ENCODE measurements at places on chromosomes 3 and 15.
A peak's percentile ranks its signal among the peaks of the same experiment; 100 is the strongest.

GRCh38 chr3:185746470-185746869 is 78.4 kb downstream of the IGF2BP2 start:
- DNase-seq, result no peak

- DNase-seq, result no peak
Observed at GRCh38 chr3:196055240-196055639, 26.6 kb downstream of the TFRC start.

DNA sequence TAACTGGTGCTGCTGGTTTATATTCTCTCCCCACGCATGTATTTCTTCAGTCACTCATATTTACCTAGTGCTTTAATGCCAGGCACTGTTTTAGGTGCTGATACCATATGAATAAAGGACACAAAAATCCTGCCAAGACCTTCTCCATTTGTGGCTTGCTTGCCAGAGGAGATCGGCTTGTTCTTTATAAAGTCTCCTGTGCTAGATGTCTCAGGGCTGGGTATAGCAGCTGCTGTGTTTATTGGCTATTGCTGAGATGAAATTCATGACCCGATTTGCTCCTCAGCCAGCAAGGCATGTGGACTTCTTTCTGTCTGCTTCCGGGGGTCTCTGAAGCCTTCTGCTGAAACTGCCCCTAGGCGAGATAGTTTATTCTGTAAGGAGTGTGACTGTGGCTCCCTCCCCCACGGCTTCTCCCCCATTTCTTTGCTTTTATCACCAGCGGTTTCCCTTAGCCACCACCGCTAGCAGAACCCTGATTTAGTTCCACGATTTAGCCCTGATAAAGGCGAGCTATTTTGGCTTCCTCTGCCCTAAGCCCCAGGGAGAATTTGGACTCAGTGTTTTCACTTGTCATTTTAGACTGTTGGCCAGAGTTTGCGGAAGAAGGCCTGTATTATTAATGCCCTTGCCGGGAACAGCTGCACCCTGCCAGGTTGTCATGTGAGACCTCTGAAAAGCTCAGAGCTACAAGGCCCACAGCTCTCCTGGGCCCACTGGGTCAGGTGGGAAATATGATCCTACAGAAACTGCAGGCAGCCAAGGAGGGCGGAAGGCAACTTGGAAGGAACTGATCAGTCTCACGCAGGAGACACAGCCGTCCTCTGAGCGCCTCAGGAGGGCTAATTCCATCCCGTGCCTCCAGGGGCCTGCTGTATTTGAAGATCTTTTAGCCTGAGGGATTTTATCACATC is 46.8 kb downstream of the ST6GAL1 start:
- peak; percentile 42 for DNase-seq

DNA sequence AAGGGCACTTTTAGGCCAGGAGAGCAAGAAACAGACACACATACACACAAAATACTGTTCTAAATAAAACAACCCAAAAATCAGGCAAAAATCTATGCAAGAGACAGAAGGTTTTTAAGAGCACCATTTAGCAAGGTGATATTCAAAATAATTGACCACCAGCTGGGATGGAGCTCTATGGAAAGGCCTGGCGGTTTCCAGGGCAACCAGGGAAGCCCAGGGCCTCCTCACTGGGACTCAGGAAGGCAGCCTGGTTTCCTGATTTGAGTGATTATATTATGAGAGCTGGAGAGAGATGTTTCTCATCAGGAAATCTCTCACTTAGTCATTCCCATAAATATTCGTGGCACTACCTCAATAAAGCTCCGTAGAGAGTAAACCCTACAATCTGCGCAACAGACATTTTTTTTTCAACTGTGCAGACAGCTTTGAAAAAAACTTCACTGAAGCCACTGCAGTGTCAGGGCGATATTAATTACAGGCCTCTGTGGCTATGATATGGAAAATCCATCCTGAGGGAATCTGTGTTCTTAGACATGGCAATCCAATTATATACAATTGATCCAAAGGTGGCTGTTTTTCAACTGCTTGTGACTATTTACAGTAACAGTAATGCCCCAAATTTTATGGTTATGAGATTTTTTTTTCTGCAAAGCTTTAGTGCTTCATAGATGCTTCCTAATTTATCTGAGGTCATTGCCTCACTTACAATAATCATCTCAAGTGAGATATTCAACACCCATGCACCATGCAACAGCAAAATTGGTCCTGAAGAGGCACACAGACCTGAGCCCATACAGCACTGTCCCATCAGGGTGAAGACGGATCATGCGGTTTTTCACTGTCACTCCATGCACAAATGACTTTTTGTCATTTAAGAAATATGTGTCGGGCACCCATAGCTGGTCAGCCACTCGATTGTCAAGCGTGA is 152.1 kb downstream of the GABRB3 start:
- no peak for DNase-seq

- no peak for DNase-seq
Observed at GRCh38 chr3:134441321-134441720, 44.5 kb downstream of the ANAPC13 start.

DNA sequence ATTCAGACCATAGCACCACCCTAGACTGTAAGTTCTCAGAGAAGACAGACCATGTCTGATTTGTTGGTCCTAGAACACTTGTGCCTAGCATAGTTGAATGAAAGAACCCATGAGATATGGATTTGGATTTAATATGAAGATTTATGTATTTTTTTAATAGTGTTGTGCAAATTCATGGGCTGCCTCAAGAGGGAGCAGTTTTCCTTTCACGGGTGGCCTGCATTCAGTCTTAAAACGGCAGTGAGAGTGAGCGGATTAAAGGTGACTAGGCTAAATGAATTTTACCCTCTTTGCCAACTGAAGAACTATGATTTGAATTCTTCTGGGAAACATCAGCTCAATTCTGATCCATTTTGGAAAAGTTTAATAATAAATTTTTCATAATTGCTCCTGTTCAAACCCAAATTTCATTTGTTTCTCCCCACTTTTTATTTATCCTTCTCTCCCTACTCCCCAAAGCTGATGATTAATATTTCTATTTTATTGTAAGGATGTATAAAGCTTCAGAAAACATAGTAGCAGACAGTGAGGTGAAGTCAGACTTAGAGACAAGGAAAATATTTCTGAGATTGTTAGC is 67.3 kb downstream of the MORC1 start:
- no peak for DNase-seq

GRCh38 chr3:77227567-77227966 is 187.7 kb downstream of the ROBO2 start:
- DNase-seq, result no peak

- DNase-seq, result no peak
Observed at GRCh38 chr3:58398669-58399333, 34.8 kb downstream of the PDHB start.

DNA sequence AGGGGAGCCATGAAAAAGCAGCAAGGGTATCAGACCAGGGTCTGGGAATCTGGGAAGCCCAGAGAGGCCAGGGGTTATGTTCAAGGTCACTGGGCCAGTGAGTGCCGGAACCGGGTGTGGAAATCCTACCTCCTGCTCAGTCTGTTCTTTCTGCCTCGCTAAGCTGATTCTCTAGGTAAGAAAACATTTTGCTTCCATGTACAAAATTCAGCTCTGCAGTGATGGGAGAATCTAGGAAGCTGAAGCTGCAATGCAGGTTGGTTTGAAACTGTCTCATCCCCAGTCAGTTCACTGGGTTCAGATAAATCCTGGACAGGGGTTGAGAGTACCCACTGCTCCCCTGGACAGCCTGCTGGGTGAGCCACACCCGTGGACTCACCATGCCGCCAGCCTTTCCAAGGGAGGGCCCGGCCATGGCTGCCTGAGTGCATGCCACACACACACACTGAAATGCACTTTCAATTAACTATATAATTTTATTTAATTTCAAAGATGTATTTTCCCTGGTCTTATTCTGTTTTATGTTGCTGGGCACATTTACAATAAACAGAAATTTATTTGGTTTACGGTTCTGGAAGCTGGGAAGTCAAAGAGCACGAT is 108.4 kb downstream of the CORO2B start:
- DNase-seq, result no peak

Data from C1 segment of cervical spinal cord (tissue), 14 donors.